Osteoblast (primary cell): ENCODE measurements at places on chromosomes 7 and 10. TPM values are rescaled to one million over a fixed set of nuclear protein-coding genes. Genes with fewer than 3 reads are reported as not detected.

Gene CTBP2
- 65.1 and 65.9 TPM in 2 replicates for total RNA-seq

Gene MACC1
- total RNA-seq: 0.29 and 0.36 TPM in 2 replicates

Gene NEUROG3
- not detected in 2 replicates for total RNA-seq

Gene ZNF425
- 4.3 and 4.7 TPM in 2 replicates for total RNA-seq

Gene MUC3A
- not detected in 2 replicates for total RNA-seq

Gene HOXA2
- 0.36 and 0.59 TPM in 2 replicates for total RNA-seq

Gene FOXP2
- 3.8 and 5.8 TPM in 2 replicates for total RNA-seq

Gene CRPPA
- 2.4 and 3.3 TPM in 2 replicates for total RNA-seq

Gene NPTX2
- total RNA-seq: 1.1 and 2.4 TPM in 2 replicates

Gene FKBP6
- total RNA-seq: not detected in 2 replicates

Gene TMEM178B
- total RNA-seq: 1.1 and 2.1 TPM in 2 replicates

Gene SORBS1
- total RNA-seq: 0.29 and 0.72 TPM in 2 replicates

DNA sequence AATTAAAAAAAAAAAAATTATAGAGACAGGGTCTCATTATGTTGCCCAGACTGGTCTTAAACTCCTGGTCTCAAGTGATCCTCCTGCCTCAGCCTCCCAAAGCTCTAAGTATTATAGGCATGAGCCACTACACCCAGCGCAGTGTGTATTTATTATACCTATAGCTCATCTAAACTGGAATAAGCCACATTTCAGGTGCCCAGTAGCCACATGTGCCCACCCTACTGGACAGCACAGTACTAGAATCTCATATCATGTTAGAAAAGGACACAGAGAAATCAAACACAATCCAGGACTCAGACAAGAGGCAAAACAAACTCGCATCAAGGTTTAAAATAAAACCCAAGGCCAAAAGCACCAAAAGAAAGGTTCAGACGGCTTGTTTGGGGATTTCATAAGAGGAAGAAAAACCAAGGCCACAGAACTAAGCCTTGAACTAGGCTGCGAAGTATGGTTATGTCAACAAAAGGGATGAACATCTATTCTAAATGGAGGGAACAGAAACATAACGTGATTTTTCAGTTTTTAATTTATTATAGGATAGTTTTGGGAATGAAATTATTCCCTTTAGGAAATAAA lies 32.3 kb downstream of the SLC16A9 start:
- H3K27me3 ChIP-seq: no peaks in the 10 kb centered on the region
- no peak overlapping the region for H3K4me3 ChIP-seq
- no peak for DNase-seq
- no peak overlapping the region for H3K27ac ChIP-seq
- no peaks in the 10 kb centered on the region for H3K36me3 ChIP-seq

DNA sequence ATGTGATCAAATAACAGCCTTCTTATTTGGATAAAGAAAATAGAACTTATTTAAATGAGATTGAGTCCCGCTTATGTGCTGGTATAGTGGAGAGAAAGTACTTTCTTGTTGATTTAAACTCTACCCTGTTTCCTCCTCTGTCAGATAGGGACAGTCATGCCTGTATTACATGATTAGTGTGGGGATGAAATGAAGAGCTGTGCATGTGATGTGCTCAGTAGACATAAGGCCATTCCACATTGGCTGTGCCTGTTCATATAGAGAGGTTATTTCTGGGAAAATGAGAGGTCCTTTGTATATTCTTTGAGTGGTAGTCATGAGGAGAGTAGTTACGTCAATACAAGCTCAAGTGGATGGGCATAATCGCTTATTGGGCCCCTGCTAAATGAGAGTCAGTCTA lies 5.7 kb downstream of the MTURN start:
- H3K4me1 ChIP-seq: peaks cover 17% of the 10 kb centered on the region
- DNase-seq: no peak
- no peak overlapping the region for H3K4me3 ChIP-seq
- H3K27me3 ChIP-seq: no peaks in the 10 kb centered on the region
- H3K27ac ChIP-seq: no peak overlapping the region

- no peaks in the 10 kb centered on the region for H3K4me1 ChIP-seq
- no peak for DNase-seq
- no peaks in the 10 kb centered on the region for H3K36me3 ChIP-seq
- H3K27ac ChIP-seq: no peak overlapping the region
- H3K4me3 ChIP-seq: no peak overlapping the region
Observed at GRCh38 chr7:83306502-83306901, 143.8 kb upstream of the PCLO start.

DNA sequence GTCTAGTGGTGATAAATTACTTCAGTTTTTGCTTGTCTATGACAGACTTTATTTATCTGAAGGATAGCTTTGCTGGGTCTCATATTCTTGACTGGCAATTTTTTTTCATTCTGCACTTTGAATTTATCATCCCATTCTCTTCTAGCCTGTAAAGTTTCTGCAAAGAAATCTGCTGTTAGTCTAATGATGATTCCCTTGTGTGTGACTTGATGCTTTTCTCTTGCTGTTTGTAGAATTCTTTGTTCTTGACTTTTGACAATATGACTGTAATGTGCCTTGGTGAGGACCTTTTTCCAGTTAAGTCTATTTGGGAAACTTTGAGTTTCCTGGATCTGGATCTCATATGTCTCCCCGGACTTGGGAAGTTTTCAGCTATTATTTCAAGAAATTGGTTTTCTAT lies 59.3 kb upstream of the TMEM140 start:
- H3K27me3 ChIP-seq: no peaks in the 10 kb centered on the region
- no peak for DNase-seq
- H3K36me3 ChIP-seq: no peaks in the 10 kb centered on the region
- H3K4me3 ChIP-seq: no peak overlapping the region

DNA sequence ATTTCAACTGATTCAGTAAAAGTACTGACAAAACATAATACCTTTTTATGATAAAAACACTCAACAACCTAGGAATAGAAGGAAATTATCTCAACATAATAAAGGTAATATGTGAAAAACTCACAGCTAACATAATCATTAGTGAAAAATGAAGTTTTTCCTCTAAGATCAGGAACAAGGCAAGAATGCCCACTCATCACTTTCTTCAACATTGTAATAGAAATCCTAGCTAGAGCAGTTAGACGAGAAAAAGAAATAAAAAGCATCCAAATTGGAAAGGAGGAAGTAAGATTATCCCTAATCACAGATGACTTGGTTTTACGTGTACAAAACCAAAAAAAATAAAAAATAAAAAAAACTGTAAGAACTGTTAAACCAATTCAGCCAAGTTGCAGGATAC lies 58.6 kb downstream of the R3HCC1L start:
- H3K36me3 ChIP-seq: no peaks in the 10 kb centered on the region
- H3K27ac ChIP-seq: no peak overlapping the region
- no peaks in the 10 kb centered on the region for H3K27me3 ChIP-seq

DNA sequence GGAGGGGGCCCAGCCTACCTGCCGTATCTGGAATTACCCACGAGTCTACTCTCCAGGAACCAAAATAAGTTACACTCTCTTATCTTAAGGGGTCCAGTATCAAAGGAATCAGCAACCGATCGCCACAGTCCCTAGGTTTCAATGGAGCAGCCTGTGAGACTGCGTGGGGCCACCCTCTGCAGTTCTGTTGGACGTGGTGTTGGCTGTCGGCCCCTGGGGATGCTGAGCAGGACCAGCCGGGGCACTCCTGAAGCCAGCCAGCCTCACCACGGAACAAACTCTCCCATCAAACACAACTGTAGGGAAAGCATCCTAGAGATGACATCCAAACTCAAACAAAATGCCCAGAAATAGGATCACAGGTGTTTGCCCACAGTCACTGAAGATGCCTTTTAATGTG lies 25.5 kb upstream of the ABLIM1 start:
- H3K27me3 ChIP-seq: peaks cover 8% of the 10 kb centered on the region
- no peaks in the 10 kb centered on the region for H3K36me3 ChIP-seq
- peaks cover 16% of the 10 kb centered on the region for H3K4me1 ChIP-seq

DNA sequence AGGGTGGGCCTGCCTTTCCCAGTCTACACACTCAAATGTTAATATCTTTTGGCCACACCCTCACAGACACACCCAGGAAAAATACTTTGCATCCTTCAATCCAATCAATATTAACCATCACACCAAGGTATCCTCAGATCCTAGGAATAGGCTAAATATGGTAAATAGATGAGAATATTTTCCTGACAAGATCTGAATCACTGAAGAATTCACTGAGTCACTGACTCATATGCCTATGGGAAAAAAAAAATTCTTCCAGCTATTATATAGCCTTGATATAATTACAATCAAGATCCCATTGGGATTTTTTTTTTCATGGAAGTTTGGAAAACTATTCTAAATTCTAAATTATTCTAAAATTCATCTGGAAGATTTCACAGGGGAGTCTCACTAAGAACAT lies 65.8 kb downstream of the INHBA start:
- no peaks in the 10 kb centered on the region for H3K27me3 ChIP-seq
- no peaks in the 10 kb centered on the region for H3K36me3 ChIP-seq

GRCh38 chr10:87868277-87868676 lies 4.9 kb downstream of the PTEN start:
- H3K4me3 ChIP-seq: peak overlapping the region; percentile 52
- H3K36me3 ChIP-seq: no peaks in the 10 kb centered on the region
- H3K4me1 ChIP-seq: peaks cover 19% of the 10 kb centered on the region
- peak overlapping the region; percentile 11 for H3K27ac ChIP-seq
- H3K27me3 ChIP-seq: no peaks in the 10 kb centered on the region
- DNase-seq: peak; percentile 21

DNA sequence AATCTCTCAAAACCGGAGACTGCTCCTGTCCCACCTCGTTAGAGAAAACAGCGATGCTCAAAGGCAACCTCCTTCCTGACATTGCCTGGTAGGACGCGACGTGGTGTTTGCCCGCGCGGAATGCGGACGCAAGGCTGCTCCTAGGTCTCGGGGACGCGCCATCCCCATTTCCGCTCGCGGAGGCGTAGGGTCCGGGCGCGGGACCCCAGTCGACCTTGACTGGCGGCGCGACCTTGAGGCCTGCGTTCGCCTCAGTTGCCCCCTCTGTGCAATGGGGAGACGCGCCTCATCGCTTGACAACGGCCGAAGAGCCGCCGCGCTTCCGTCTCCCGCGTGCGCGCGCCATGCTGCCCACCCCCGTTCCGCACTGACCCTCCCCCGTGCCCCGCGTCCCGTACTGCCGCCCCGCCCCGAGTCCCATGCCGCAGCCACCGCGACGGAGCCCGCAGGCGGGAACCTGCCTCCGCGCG lies 412 bp upstream of the PPIA start:
- no peaks in the 10 kb centered on the region for H3K27me3 ChIP-seq
- peaks cover 24% of the 10 kb centered on the region for H3K4me1 ChIP-seq
- H3K27ac ChIP-seq: peak overlapping the region; percentile 52
- peak overlapping the region; percentile 99 for H3K4me3 ChIP-seq
- DNase-seq: peak; percentile 88
- H3K36me3 ChIP-seq: peaks cover 25% of the 10 kb centered on the region

- peaks cover 3% of the 10 kb centered on the region for H3K4me1 ChIP-seq
- H3K27ac ChIP-seq: no peak overlapping the region
- H3K4me3 ChIP-seq: no peak overlapping the region
- no peak for DNase-seq
Observed at GRCh38 chr10:122057841-122058413, 69.0 kb downstream of the TACC2 start.

- no peak overlapping the region for H3K27ac ChIP-seq
- no peaks in the 10 kb centered on the region for H3K27me3 ChIP-seq
- no peaks in the 10 kb centered on the region for H3K4me1 ChIP-seq
- H3K4me3 ChIP-seq: no peak overlapping the region
- DNase-seq: no peak
Observed at GRCh38 chr7:14424675-14425074, 435.2 kb upstream of the ETV1 start.

GRCh38 chr10:62661143-62661542 lies 143.4 kb upstream of the ADO start:
- H3K27ac ChIP-seq: no peak overlapping the region
- peaks cover 7% of the 10 kb centered on the region for H3K27me3 ChIP-seq
- no peaks in the 10 kb centered on the region for H3K36me3 ChIP-seq
- H3K4me3 ChIP-seq: no peak overlapping the region

GRCh38 chr7:54824655-54825054 lies 65.6 kb upstream of the SEC61G start:
- no peak overlapping the region for H3K27ac ChIP-seq
- no peak for DNase-seq
- no peaks in the 10 kb centered on the region for H3K4me1 ChIP-seq

- no peak overlapping the region for H3K4me3 ChIP-seq
- peaks cover 26% of the 10 kb centered on the region for H3K4me1 ChIP-seq
Observed at GRCh38 chr7:43530553-43531410, 52.1 kb upstream of the STK17A start.

DNA sequence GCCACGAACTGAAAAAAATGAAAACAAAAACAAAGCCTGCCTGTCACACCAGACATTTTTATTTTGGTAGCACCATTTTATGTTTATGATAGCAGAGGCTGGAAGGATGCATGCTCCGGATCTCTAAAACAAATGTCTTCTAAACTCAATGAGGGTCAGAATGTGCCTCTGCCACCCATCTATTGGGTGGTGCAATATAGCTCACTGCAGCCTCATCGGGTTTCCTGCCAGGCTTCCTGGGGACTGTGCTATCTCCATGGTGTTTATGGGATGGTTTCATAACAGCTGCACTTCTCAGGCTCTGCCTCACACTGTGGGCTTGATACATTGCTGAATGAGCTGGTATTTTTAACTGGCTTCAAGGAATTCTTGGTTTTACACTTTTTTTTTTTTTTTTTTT lies 94.4 kb downstream of the ITIH5 start:
- no peaks in the 10 kb centered on the region for H3K4me1 ChIP-seq
- H3K27me3 ChIP-seq: no peaks in the 10 kb centered on the region
- DNase-seq: no peak
- no peaks in the 10 kb centered on the region for H3K36me3 ChIP-seq

GRCh38 chr7:38674513-38674912 lies 43.3 kb upstream of the AMPH start:
- H3K36me3 ChIP-seq: no peaks in the 10 kb centered on the region
- no peaks in the 10 kb centered on the region for H3K27me3 ChIP-seq
- H3K4me1 ChIP-seq: no peaks in the 10 kb centered on the region

DNA sequence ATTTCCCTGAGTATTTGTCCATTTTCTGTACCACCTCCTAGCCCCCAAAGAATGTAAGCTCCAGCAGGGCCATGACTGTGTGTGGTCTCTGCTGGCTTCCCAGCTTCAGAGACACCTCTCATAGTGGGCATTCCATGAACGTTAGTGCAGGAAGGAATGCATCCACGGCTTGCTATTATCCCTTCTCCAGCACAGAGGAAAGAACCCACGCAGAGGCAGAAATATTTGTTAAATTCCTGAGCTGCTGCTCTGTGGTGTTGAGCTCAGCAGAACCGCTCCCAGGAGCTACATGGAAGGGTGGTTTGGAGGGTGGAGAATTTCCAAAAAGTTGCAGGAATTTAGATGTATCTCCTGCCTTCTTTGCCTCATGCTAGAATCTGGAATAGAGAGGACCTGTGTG lies 275.2 kb downstream of the POU6F2 start:
- no peak overlapping the region for H3K27ac ChIP-seq
- no peak for DNase-seq
- H3K36me3 ChIP-seq: no peaks in the 10 kb centered on the region
- no peaks in the 10 kb centered on the region for H3K27me3 ChIP-seq
- no peak overlapping the region for H3K4me3 ChIP-seq

DNA sequence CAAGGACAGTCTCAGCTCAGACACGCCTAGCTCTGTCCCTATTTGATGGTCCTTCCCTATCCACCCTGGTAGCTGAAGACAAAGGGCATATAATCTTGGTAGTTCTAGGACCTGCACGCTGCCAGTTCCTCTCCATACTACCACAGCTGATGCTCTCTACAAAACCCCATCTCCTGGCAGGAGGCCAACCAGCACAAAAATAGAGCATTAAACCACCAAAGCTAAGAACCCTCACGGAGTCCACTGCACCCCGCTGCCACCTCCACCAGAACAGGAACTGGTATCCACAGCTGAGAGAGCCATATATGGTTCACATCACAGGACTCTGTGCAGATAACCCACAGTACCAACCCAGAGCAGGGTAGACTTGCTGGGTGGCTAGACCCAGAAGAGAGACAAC lies 299.4 kb downstream of the LRRTM3 start:
- no peaks in the 10 kb centered on the region for H3K4me1 ChIP-seq
- no peak for DNase-seq
- H3K36me3 ChIP-seq: no peaks in the 10 kb centered on the region
- no peak overlapping the region for H3K27ac ChIP-seq
